Left kidney (tissue), 8 donors: ENCODE measurements at places on chromosomes 2 and 18. TPM values are rescaled to one million over a fixed set of nuclear protein-coding genes. Genes with fewer than 3 reads are reported as not detected.
A peak's percentile ranks its signal among the peaks of the same experiment; 100 is the strongest.

WIPF1 gene
- polyA plus RNA-seq, result 26.8 TPM

TFCP2L1 gene
- polyA plus RNA-seq, result 68.0 TPM

CNGA3 gene
- polyA plus RNA-seq, result not detected

FTCDNL1 gene
- 1.2 TPM for polyA plus RNA-seq

DNA sequence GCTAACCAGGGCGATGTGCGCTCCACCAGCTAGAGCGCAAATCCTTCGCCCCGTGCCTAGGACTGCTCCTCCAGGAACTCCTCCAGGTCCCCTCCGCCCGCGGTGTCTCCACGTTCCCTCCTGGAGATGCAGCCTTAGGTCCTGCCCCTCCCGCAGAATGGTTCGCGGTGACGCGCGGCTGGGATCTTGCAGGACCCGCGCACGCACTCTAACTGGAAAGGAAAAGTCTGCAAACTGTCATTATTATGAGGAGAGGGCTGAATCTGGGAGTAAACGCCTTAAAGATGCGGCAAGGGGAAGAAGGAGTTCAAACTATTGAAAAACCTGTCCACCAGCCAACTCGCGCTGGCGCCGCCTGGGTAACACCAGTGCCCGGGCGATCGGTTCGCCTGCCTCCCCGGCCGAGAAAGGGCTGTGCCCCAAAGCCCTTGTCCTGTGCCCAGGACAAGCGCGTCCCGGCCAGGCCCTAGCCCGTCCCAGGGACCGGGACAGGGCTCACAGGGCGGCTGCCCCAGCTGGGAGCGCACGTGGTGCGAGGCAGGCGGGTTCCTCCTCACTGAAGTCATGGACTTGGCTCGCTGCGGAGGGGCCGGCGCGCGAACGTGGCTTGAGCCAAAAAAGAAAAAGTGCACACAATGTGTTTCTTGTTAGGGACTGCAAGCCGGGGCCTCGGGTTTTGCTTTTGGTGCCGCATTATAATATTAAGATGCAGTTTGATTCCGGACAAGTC, 5.5 kb upstream of the ID2 start:
- peak; percentile 82 for DNase-seq

DNA sequence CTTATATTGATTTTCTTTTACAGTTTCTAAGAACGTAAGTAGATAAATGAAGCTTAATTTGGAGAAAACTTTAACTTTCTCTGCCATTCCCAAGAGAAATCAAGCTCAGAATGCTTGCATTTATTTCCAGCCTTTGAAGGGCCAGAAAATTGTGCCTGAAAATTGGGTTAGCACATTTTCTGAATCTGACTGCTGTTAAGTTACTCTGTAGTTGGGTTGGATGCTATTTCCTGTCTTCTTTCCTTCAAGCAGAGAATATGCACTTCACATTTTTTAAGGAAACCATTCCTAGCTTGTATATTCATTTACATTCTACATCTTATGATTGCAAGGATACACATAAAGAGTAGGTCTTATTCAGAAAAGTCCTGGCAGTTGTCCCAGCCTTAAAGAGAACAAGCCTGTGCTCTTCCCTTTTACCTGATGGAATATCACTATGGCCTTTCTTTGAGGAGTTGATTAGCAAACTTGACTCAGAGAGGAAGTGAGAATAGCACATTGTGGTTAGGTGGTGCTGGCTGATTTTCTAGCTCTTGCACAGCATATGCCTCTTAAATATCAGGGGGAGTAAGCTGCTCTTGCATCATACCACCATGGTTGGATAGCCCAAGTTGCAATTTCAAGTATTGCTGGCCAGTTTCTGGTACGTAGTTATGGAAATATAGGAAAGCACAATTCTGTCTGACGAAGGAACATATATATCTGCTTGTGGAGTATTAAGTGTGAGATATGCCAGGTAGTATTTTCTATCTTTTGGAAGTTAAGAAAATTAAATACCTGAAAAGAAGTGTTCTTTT, 133.7 kb downstream of the COMMD1 start:
- no peak for DNase-seq

DNA sequence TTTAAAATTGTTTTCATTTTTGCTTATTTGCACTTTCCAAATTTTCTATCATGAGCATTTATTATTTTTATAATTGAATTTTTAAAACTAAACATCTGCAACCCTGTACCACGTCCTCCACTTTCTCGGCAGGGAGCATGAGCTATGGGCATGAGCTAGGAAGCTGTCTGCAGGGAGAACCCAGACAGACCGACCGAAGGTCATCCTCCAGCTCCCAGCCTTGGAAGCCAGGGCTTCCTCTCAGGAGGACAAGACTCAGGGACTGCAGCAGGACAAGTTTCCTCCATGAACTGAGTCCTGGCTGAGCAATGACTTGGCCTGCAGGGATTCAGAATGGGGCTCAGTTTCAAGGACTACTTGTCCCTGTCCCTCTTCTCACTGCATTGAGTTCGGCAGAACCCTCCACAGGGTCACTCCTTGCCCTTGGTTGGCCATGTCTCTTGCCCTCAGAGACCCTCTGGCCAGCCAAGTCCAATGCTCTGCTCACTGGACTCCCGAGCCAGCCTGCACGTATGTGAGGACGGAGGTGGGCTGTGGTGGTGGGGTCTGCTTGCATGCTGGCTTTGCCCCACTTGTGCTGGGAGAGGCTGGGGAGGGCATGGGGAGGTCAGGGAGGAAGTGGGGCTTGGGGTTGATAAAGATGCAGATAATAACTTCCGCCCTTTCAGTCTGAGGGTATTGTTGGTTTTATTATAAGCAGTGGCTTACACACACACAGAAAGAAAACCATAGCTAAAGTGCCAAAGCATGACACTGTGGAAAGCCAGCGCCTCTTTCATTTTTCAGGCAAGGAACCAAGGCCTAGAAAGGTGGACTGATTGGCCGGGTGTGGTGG, 6.6 kb downstream of the NMUR1 start:
- DNase-seq, result no peak

DNA sequence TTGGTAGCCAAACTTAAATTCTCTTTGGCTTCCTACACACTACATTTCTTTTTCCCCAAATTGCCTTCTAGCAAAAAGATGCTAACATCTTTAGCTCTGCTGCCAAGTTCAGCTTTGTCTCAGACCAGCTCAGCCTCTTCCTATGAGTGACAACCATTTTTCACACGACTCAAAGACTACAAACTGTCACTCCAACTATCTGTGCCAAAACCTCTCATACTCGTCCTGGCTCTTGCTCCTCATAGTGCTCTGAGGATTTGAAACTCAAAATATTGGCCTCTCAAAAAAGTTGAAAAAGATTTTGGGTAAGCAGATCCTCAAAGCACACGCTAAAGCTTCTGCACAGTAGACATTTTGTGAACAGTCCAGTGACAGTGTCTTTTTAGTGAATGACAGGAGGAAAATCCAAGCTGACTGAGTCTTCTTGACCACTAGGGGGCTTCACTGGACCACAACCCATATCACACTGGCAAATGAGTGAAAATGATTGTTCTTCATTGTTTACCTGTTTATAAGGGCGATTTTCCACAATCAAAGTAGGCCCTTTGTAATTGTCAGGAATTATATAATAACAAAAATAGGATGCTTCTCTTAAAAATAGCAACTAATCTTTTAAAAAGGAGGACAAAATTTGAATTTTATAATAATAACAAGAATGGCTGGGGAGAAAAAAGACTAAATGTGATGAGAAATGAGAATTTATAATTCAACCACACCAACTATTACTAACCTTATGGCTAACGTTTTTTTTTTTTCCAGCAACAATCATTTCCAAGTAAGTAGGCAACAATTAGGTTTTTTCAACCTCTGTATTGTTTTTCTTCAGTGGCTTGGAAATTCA, 85.5 kb upstream of the PGAP1 start:
- peak; percentile 42 for DNase-seq

- DNase-seq, result no peak
These were observed 51.0 kb downstream of the LDLRAD4 start for GRCh38 chr18:13269521-13270011.

DNA sequence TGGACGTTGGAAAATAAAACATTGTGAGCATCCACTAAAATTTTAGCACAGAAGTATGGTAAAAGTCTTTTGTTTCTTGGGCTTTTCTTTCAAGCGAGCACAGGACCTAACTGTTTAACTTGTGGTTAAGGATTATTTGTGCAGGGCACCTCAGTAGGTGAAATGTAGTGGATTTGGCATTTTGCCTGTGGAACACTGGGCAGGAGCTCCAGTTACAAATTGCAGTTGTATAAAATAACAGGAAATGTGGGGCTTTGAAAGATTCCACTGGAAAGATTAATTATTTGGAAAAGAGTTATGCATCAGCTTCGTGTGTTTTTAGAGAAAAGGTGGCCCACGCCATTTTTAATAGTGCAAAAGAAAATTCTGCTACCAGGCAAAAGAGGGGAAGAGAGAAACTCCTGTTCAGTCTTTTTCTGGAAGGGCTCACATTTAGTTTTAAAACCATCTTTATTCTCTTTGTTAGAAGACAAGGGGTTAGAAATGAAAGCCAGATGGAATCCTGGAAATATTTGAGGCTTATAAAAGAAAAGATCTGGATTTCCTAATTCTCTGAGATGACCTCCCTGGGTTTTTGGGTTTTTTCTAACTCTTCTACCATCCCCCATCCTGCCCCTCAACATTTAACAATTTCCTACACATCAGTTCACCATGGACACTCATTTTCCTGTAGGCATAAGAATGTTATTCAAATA, 144.3 kb upstream of the SERTAD2 start:
- peak; percentile 37 for DNase-seq

DNA sequence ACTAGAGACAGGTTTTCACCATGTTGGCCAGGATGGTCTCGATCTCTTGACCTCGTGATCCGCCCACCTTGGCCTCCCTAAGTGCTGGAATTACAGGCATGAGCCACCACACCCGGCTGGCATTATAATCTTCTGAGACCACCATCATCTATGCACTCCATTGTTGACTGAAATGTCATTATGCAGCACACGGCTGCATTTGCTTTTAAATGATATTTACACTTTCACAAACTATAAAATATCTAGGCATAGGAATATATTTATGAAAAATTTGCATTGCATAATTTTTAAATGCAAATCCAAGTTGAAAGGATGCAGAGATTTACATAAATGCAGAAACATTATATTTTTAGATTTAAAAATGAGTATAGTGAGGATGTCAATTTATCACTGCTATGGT, 30.0 kb upstream of the ANKRD44 start:
- no peak for DNase-seq

- no peak for DNase-seq
These were observed 11.8 kb upstream of the ACOXL start for GRCh38 chr2:110720547-110720946.

GRCh38 chr2:107986278-107987217, at the start of gene SLC5A7:
SLC5A7 (plus strand) TSS chr2:107986524; CDS start chr2:107988156, 1,632 bp downstream.
- no peak for DNase-seq

DNA sequence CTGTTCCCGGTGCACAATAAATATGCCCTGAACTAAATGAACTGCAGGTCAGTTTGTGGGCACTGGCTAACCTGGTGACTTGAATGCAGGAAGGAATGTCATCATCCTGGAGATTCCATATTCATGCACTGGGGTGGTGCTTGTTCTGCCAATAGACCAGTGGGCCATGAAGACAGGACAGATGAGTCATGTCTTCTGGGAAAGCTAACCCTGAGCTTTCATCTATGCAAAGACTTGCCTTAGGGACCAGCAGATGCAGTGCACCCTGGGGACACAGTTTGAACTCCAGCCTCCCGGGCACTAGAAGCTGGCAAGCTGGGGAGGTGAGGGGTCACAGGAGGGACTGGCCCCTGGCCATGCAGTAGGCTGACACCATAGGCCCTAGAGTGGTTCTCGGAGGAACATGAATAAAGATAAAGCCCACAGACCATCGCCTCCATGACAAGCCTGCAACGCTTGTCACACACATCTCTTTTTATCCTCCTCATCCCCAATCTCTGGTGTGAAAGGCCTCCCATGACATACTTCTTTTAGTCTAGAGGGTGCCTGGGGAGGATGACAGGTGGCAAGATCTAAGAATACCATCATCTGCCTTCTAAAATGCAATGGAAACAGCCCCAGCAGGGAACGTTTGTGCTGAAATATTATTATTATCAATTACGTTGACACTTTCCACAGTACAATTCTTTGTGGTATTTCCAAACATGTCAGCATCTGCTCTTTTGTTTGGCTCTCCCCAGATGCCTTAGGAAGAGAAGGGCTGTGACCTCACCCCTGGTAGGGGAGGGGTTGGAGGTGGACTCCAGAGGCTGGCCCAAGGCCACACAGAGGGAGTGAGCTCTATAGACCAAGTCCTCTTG, 267.4 kb upstream of the RAB6C start:
- DNase-seq, result no peak
